ENCODE measurements at places on chromosomes 7 and 10. TPM values are rescaled to one million over a fixed set of nuclear protein-coding genes. Genes with fewer than 3 reads are reported as not detected.

The OR2A5 gene
- not detected for total RNA-seq

The CPEB3 gene
- total RNA-seq = 1.1 TPM

The CTAGE15 gene
- total RNA-seq = not detected

The TSPAN15 gene
- total RNA-seq = not detected

The ZNF282 gene
- 24.1 TPM for total RNA-seq

The ASL gene
- total RNA-seq = 66.1 TPM

The EN2 gene
- not detected for total RNA-seq

The COPG2 gene
- 29.7 TPM for total RNA-seq

The BUD23 gene
- total RNA-seq = 36.2 TPM

The PHKG1 gene
- 0.32 TPM for total RNA-seq

The OAT gene
- total RNA-seq = 225 TPM

The AZGP1 gene
- not detected for total RNA-seq

The PTF1A gene
- not detected for total RNA-seq

The GJD4 gene
- total RNA-seq = not detected

The TPK1 gene
- total RNA-seq = 3.7 TPM

The PODXL gene
- total RNA-seq = 42.7 TPM

The TBC1D12 gene
- total RNA-seq = 12.9 TPM

The SPAM1 gene
- total RNA-seq = not detected

The TRPV5 gene
- not detected for total RNA-seq

The TRPV6 gene
- not detected for total RNA-seq

The TMEM130 gene
- total RNA-seq = not detected

The IRF5 gene
- total RNA-seq = under 0.01 TPM

The AKR1D1 gene
- not detected for total RNA-seq

The POT1 gene
- total RNA-seq = 13.5 TPM

The STOX1 gene
- total RNA-seq = 0.25 TPM

The C10orf62 gene
- not detected for total RNA-seq

The CADPS2 gene
- 0.43 TPM for total RNA-seq

The EIF3A gene
- total RNA-seq = 91.3 TPM

The DPP6 gene
- not detected for total RNA-seq

The SLIT1 gene
- total RNA-seq = not detected

The NUDT5 gene
- total RNA-seq = 33.2 TPM

The SFTPA1 gene
- total RNA-seq = not detected
